ENCODE measurements at places on chromosomes 13 and 19. TPM values are rescaled to one million over a fixed set of nuclear protein-coding genes. Genes with fewer than 3 reads are reported as not detected.

Gene CYP4F8
- 0.24 TPM for total RNA-seq

Gene SSC5D
- total RNA-seq: 0.14 TPM

Gene TSSK6
- total RNA-seq: 4.1 TPM

Gene TRPC4
- total RNA-seq: 2.3 TPM

Gene MYH14
- 19.6 TPM for total RNA-seq

Gene APLP1
- 58.7 TPM for total RNA-seq

Gene ZNF607
- 17.5 TPM for total RNA-seq

Gene MIA
- not detected for total RNA-seq

Gene ZNF540
- total RNA-seq: not detected

Gene ZNF749
- total RNA-seq: 17.8 TPM

Gene ADGRE3
- not detected for total RNA-seq

Gene ADM5
- 3.2 TPM for total RNA-seq

All from Caki2 (cell line).